Amniotic stem cell (primary cell): ENCODE measurements at places on chromosomes 4 and X.

GRCh38 chrX:40298069-40298468 is 200.3 kb upstream of the BCOR start:
- DNase-seq = no peak

GRCh38 chr4:24887881-24888430 is 24.9 kb downstream of the CCDC149 start:
- DNase-seq = no peak

- DNase-seq = no peak
Observed at GRCh38 chrX:64394874-64395567, at the start of gene MTMR8. TSS of gene MTMR8 (minus strand) at chrX:64395452. CDS start at chrX:64395363, 89 bp downstream.

DNA sequence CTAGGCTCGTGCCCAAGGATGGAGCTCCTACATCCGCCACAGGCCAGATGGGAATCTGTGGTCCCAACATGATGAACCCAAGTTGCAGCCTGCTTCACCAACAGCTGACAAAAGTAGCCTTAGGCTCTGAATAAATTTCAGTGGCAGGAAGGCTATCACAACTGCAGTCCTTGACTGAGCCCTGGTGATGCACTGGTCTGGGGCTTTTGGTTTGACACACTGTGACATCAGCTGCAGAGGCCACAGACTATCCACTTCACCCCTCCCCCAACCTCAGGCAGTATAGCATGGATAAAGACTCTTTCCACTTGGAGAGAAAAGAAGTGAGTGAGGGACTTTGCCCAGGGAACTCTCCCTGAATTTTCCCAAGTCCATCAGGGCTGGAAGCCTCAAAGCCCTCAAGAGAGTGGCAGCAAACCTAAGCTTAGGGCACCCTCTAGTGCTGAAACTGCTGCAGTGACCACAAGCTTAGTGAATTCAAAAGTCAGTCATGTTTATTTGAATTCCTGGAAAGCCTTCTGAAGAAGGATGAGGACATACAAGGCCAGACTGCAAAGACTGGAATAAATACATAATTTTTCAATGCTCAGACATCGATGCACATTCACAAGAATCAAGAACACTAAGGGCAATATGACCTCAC is 135.0 kb upstream of the TENT5D start:
- DNase-seq = no peak

GRCh38 chr4:113981591-113981990 is 2.1 kb upstream of the ARSJ start:
- no peak for DNase-seq

GRCh38 chr4:105274504-105274903 is 127.8 kb downstream of the TET2 start:
- no peak for DNase-seq
